ENCODE measurements at places on chromosomes 11 and 22.

GRCh38 chr11:508956-509355 is 1.9 kb upstream of the RNH1 start:
- no peak for DNase-seq

- no peak for DNase-seq
Measured at GRCh38 chr11:106288057-106288456, 210.6 kb downstream of the AASDHPPT start.

- DNase-seq, result no peak
Measured at GRCh38 chr22:31584804-31585160, 77.2 kb downstream of the PISD start.

GRCh38 chr22:46409631-46410210 is 74.2 kb downstream of the TRMU start:
- no peak for DNase-seq

- DNase-seq, result no peak
Measured at GRCh38 chr22:49431551-49431950, 396.1 kb downstream of the BRD1 start.

GRCh38 chr11:64181506-64182411 is 4.2 kb upstream of the STIP1 start:
- DNase-seq, result peak; percentile 82

DNA sequence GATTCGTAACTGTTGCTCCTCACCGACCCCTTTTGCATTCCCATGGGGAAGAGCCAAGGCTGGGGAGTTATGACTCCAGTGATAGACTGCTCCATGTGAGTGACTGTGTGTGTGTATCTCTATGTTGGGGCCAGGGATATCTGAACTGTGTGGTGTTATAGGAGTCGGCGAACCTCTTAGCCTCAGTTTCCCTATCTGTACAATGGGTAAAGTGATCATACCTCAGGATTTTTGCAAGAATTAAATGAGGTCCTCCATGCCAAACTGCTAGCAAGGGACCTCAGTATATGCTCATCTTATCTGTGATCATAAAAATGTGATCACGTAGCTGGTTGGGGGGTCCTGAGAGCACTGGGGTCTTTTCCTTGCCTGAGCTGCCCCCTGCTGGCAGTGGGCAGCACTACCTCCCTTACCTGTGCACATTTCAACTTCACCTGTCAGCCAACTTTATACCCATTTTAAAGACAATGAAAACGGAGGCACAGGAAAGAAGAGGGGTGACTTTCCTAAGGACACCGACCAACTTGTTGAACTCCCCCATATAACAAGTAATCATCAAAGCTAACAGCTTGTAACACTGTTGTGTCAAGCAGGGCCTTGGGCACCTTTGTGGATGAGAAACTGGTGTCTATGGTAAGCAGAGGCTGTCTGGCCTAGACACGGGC is 1.4 kb upstream of the DPP3 start:
- peak; percentile 26 for DNase-seq

- no peak for DNase-seq
Measured at GRCh38 chr11:111463276-111463675, 48.9 kb downstream of the BTG4 start.

GRCh38 chr11:103125462-103125861 is 16.2 kb downstream of the DYNC2H1 start:
- DNase-seq, result no peak

GRCh38 chr11:215581-216037 is 8.1 kb downstream of the RIC8A start:
- no peak for DNase-seq

DNA sequence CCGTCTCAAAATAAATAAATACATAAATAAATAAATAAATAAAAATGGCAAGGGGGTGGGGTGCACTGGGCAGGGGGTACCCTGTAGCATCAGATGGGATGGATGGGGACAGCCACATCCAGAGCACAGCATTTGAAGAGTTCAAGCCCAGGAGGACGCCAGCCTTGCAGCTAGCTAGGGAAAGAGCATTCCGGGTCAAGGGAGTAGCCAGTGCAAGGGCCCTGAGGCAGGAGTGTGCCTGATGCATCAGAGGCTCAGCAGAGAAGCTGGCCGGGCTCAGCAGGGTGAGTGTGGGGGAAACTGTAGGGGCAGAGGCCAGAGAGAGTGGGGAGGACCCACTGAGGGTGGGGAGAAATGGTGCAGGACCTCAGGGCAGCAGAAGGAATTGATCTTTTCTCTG is 23.7 kb upstream of the CCND1 start:
- no peak for DNase-seq

- DNase-seq, result no peak
Measured at GRCh38 chr11:10398525-10398924, 56.5 kb upstream of the AMPD3 start.

DNA sequence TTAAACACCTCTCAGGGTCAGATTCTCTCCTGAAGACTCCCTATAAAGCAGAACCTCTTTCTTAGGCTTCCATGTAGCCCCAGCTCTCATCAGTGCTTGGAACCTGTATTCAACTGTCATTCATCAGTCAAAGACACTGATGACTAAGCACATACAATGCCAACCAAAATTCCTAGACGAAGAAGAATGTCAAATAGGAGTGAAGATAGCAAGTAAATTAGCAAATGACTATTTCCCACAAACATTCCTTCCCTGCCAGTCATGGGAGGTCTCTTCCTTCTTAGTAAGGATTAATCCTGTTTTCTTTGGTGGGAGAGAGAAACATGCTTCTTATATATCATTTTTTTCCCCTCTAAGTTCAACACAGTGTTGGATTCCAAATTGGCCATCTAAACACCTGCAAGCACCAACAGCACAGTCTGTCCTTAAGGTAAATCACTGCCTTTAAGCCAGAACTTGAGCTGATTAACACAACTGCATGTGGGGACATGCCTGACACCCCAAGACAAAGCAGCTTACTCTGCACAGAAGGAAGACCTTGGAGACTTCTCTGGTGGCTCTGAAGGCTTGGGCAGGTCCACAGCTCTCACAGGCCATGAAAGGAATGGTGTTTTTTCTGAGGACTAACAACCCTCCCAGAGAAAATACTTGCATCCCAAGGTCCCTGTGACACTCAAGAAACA is 47.5 kb upstream of the ME3 start:
- DNase-seq, result no peak

- no peak for DNase-seq
Measured at GRCh38 chr22:11042116-11042515, 4485.9 kb upstream of the OR11H1 start.

DNA sequence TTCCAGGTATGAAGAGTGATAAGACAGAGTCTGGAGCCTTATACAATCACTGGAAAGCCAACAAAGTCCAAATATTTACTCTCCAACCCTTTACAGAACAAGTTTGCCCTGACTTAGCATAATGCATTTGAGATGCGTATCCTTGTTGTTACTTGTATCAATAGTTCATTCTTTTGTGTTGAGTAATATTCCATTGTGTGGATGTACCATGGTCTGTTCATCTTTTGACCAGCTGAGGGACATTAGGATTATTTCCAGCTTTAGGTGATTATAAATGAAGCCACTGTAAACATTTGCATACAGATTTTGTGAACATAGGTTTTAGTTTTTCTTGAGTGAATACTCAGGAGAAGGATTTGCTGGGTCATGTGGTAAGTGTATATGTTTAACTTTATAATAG is 9.7 kb downstream of the SDHAF2 start:
- no peak for DNase-seq

- no peak for DNase-seq
Measured at GRCh38 chr11:39804271-39804670, 1655.2 kb downstream of the LRRC4C start.

- DNase-seq, result peak; percentile 56
Measured at GRCh38 chr22:26777156-26777801, 119.9 kb downstream of the MIAT start.

- peak; percentile 88 for DNase-seq
Measured at GRCh38 chr22:16917144-16918003, 90.6 kb downstream of the GAB4 start.

DNA sequence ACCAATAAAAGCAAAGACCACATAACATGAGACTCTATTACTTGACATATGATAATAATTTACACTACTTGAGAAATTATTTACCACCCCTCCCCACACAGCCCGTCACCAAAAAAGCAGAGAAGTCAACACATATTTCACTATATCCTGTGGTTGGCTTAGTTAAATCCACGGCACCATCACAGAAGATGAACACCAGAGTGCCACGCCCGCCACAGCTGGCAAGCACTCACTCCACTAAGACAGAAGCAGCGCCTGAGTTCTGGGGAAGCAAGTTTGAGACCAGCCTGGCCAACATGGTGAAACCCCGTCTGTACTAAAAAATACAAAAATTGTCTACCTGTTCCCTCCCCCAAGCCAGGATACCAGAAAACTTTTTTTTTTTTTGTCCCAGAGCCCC is 53.1 kb downstream of the PACSIN2 start:
- DNase-seq, result no peak

GRCh38 chr11:11071486-11071885 is 213.6 kb upstream of the ZBED5 start:
- no peak for DNase-seq

DNA sequence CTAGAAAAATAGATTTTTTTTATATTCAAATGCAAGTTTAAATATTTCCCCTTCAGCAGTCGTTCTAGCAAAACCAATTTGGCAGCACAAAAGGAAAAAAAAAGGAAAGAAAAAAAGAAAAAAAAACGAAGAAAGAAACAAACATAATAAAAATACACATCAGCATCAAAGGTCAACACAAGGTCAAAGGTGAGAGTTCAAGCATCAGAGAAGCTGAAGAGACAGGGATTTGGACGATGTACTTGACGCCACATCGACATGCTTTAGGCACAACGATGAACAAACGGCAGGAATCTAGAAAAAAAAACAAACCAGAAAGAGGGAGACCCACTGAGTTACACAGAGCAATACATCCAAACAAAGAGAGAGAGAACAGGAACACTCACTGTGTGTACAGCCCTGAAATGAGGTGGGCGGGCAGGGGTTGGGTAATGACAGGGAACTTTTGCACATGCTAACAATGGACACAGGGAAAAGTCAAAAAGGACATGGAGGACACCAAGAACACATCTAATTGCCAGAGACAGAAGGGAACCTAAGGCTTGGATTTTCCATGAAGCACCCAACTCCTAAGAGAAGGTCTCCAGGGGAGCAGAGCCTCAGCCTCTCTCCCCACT is 19.8 kb upstream of the RAPSN start:
- no peak for DNase-seq

DNA sequence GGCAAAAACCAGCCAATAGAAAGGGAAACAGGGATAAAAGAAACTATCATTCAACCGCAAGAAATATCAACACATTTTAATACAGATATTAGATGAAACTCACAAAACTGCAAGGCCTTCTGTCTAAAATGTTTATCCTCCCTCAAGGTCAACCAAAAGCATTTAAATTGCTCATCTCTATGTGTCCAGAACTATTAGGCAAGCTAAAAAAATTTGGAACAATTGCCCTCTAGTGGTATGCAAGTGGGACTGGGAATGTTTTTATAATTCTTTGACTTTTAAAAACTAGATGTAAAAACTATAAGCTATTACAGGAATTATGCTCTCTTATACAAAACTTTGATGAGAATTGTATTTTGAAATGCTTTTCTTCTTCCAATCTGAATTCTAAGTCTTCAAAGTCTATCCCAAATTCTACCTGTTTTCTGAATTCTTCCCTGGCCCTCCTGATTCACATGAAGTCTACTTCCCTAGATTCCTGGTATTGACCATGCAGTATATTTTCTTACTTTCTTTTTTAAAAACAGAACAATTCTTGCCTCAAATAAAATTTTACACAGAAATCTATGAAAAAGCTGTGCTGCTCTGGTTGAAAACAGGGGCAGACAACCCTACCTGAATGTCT is 4.9 kb downstream of the CWC15 start:
- DNase-seq, result peak; percentile 50

GRCh38 chr11:134045799-134046635 is 22.9 kb upstream of the JAM3 start:
- peak; percentile 20 for DNase-seq

GRCh38 chr11:103042161-103042560 is 49.8 kb downstream of the DCUN1D5 start:
- no peak for DNase-seq

DNA sequence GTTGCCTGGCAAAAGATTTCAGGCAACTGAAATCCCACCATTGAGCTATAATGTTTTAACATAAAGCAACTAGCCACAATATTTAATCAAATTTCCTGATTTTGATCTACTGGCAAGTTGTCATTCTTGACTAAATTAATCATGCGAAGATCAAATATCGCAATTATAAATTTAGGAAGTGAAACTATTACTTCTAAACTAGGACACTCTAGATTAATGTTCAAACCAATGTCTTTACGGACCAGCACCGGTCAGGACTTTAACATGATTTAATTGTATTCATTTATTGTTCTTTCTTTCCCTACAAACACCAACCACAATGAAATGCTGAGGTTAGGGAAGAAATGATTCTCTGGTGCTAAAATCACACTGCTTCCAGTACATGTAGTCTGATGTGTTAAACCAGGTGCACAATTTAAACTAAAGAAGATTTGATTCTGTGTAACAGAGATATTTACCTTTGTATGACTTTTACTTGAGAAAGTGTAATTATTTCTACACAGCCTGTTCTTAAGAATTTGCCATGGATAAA is 14.9 kb downstream of the GAS2 start:
- DNase-seq, result no peak

DNA sequence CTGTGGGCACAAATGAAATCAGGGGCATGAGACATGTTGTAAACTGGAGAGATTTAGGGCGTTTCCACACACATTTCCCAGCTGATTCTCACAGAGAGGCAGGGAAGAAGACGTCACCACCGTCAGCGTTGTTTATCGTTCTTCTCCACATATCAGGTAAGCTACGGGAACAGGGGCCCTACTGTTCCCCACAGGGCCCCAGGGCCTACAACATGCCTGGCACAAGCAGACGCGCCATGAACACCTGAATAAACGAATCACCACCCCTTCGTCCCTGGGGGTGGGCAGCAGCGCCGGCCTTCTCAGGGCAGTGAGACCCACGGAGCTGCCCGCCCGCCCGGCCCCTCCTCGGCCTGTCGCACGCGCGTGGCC is 342 bp downstream of the EFCAB6 start:
- peak; percentile 33 for DNase-seq

DNA sequence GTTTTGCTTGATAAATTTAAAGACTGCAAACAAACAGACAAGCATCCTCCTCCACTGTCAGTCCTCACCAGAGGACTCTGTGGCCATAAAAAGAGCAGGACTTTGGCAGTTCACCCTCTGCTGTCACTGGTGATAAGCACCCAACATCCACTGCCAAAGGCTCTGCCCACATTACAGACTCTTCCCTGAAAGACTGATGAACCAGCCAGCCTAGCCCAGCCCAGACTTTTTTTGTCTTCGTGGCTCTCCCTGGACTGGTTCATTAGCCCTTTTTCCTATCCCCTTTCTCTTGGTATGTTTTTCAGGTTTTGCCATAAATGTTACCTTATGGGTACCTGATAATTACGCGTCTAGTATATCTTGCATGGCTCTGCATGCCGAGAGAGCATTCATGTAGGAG is 15.1 kb downstream of the ST14 start:
- DNase-seq, result no peak

Measured in SK-MEL-5 (cell line).